ENCODE measurements at places on chromosomes 7 and 10.

- DNase-seq: no peak
Observed at GRCh38 chr7:149838992-149839408, 825 bp downstream of the ZNF862 start.

- no peak for DNase-seq
Observed at GRCh38 chr10:43120929-43121314, 17.3 kb upstream of the CSGALNACT2 start.

GRCh38 chr7:101673951-101674350, 44.9 kb upstream of the MYL10 start:
- DNase-seq: no peak

DNA sequence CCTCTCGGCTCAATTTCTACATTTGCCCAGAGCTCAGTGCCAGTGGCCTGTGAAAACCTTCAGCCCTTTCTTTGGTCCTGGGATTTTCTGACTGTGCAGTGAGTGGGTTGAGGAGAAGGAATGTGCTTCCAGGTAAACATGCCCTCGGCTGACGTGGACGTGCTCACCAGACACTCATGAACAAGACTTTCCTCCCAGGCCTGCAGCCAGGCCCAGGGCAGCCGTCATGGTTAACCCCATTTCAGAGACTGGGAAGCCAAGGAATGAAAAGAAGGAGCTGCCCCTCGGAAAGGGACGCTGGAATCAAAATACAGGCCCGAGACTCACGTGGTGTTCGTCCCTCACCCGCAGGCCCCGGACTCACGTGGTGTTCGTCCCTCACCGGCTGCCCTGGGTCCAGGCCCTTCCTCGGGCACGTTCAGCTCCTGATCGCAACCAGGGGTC, 8.8 kb upstream of the CALML5 start:
- DNase-seq: no peak

- no peak for DNase-seq
Observed at GRCh38 chr7:111094419-111094818, 3.5 kb downstream of the LRRN3 start.

- no peak for DNase-seq
Observed at GRCh38 chr7:155371884-155372781, 74.5 kb downstream of the INSIG1 start.

GRCh38 chr10:5782174-5782573, 31.1 kb downstream of the GDI2 start:
- no peak for DNase-seq

GRCh38 chr10:88032566-88032965, 169.1 kb downstream of the PTEN start:
- no peak for DNase-seq

DNA sequence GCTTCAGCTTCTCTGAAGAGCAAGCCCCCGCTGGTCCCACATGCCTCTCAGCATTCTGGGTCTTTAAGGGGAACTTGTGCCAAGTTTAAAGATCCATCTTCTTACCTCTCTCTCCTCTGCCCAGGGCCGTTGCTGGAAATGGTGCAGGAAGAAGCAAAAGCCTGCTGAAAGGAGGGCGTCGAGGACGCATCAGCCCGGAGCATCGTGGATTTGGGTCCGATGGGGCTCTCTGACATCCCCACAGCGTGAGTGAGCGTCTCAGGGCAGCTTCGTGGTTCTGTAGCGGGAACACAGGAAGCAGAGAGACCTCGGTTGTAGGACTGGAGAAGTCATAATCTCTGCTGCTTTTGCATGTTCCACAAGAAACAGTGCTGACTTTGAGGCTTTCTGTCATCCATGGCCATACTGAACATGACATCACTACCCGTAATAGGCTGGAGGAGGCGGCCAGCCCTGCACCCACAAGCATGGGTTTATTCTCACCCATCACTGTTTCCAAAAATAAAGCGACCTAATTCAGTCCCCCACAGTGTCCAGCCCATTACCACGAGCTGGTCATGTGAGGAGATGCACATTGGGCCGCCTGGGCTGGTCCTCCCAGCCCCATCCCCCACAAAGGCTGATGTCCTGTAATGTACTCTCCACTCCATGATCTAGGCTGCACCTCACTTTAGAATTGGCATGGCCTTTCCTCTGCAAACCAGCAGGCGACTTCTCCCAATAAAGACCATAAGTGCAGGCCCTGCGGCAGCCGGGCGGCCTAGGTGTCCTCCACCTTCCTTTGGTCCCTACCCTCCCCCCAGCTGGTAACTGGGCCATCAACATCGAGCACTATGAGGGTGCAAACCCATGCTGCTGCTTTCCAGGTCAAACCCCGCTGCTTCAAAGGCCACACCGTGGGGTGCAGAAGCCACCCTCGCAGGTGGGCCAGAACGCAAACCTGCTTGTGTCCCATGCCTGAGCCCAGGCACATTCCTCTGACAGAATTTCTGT, 276.9 kb downstream of the TNS3 start:
- no peak for DNase-seq

- no peak for DNase-seq
Observed at GRCh38 chr7:98157761-98158160, 51.1 kb downstream of the LMTK2 start.

- peak; percentile 13 for DNase-seq
Observed at GRCh38 chr7:138865843-138866242, 67.8 kb upstream of the ATP6V0A4 start.

- DNase-seq: no peak
Observed at GRCh38 chr7:22718200-22718711, 8.7 kb upstream of the IL6 start.

Measured in stimulated activated CD4-positive, alpha-beta T cell treated with anti-CD3 and anti-CD28 coated beads, Interleukin-12 subunit alpha, Interleukin-12 subunit beta, amount 100 ng/mL, for 24 hours (primary cell).